GM23338 (cell line): ENCODE measurements at places on chromosomes 1 and 21.

DNA sequence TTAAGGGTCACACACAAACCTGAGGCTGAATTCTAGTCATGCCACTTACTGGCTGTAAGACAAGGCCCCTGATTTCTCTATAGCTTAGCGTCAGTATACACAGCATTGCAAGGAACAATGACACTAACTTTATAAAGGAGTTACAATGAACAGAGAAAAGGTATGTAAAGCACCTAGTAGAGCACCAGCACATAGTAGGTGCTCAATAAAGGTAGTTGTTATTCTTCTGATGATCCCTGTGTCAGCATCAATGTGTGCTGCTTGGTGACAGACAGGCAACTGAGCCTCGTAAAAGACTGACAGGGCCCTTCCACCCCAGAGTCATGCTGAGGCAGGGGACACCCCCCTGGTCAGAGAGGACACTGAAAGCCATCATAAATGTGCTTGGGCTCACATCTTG, 43.2 kb downstream of the GRHL3 start:
- DNase-seq, result no peak

DNA sequence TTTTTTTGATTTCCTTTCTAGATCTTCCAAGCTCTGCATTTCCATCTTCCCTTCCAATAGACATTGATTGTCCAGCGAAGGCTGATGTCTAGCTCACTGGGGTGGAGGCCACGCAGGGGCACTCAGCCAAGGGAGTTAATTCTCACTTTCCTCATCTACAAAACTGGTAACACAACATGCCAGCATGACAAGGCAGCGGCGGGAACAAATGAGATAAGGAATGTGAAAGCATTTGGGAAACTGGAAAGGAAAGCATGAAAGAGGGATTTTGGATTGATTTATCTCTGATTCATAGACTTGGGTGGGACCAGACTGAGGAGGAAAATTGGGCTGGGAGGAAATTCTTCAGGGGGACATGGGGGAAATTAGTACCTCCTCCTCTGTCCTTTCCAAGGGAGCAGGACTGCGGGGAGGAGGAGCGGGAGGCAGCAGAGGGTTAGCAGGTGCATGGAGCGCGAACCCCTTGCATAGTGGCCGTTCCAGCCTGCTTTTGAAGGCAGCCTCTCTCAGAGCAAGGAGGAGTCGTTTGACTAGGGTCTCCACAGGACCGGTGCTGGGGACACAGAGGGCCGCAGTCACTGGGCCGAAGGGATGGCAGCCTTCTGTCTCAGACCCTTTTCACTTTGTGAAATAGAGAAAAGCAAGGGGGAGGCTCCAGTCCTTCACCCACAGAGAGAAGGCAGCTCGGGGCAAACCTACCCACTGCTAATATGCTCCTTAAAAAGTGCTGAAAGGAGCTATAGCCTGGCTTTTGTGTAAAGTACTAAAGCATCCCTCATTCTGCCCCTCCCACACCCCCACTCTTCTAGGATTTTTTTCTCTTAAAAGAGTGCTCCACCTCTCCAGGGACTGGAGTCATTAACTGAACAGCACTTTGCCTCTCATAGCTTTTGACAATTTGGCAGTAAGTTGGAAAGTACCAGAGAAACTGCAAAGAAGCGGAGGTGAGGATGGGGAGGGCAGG, 89.2 kb downstream of the PLXNA2 start:
- DNase-seq, result no peak

GRCh38 chr1:209601809-209602657, 18.5 kb downstream of the CAMK1G start:
- DNase-seq, result peak; percentile 58

GRCh38 chr1:87140831-87141540, 187.7 kb upstream of the LMO4 start:
- DNase-seq, result no peak

- peak; percentile 90 for DNase-seq
Measured at GRCh38 chr1:58515794-58516401, 30.6 kb downstream of the OMA1 start.
